ENCODE measurements at places on chromosomes 2 and 18. TPM values are rescaled to one million over a fixed set of nuclear protein-coding genes. Genes with fewer than 3 reads are reported as not detected.

Gene DSC1
- total RNA-seq = not detected

Gene NAT8
- not detected for total RNA-seq

Gene CIB4
- not detected for total RNA-seq

Gene KANSL1L
- 2.3 TPM for total RNA-seq

Gene NCKAP5
- 3.2 TPM for total RNA-seq

Gene RAB27B
- 13.2 TPM for total RNA-seq

Gene CRYGC
- not detected for total RNA-seq

Gene ARL4C
- total RNA-seq = 21.7 TPM

Gene TUBA4B
- total RNA-seq = not detected

Gene CNRIP1
- total RNA-seq = 11.6 TPM

DNA sequence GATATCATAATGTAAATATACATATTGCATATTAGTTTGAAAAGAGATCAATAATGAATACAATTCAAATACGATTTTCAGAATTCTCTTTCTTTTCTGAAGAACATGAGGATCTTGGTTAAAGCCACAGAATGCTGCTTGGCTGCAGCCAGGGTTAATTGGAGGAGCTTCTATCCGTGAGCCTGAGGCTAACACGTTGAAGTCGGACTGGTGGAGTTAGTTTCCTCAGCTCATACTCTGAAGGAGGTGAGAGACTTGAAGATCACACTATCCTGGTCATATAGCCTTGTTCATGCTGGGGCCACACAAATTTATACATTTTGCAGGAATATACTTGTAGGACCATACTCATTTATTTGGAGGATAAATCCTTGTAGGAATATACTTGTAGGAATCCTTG lies 335.8 kb downstream of the TRIB2 start:
- no peak overlapping the region for H3K4me3 ChIP-seq
- 0 out of 2 replicates have a peak, but pooled peaks cover 6% of the 10 kb centered on the region for H3K27me3 ChIP-seq
- no peaks in the 10 kb centered on the region for H3K36me3 ChIP-seq

DNA sequence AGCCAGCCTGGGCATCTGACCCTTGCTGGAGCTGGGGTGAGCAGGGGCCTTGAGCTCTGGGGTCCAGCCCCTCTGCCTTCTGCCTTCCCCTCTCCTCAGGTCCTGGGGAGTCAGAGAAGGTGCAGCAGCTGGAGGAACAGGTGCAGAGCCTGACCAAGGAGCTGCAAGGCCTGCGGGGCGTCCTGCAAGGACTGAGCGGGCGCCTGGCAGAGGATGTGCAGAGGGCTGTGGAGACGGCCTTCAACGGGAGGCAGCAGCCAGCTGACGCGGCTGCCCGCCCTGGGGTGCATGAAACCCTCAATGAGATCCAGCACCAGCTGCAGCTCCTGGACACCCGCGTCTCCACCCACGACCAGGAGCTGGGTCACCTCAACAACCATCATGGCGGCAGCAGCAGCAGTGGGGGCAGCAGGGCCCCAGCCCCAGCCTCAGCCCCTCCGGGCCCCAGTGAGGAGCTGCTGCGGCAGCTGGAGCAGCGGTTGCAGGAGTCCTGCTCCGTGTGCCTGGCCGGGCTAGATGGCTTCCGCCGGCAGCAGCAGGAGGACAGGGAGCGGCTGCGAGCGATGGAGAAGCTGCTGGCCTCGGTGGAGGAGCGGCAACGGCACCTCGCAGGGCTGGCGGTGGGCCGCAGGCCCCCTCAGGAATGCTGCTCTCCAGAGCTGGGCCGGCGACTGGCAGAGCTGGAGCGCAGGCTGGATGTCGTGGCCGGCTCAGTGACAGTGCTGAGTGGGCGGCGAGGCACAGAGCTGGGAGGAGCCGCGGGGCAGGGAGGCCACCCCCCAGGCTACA lies 3.8 kb downstream of the EMILIN1 start:
- no peak overlapping the region for H3K4me3 ChIP-seq
- no peaks in the 10 kb centered on the region for H3K27me3 ChIP-seq
- H3K27ac ChIP-seq = no peak overlapping the region
- no peak for DNase-seq

DNA sequence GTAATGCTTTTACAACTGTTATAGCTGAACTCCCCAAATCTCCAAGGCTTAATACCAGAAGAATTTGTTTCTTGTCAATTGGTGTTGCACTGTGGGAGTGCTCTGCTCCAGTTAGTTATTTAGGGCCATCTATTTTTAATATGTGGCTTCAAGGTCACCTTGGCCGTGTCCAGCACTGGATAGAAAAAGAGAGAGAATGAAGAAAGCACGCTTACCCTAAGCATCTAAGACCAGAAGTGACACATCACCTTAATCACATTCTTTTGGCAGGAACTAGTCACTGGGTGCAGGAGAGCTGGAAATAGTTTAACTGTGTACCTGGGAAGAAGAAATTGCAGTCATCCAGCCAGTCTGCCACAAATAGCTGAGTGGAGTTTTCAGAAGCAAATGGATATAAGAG lies 78.8 kb downstream of the VWC2L start:
- H3K36me3 ChIP-seq = no peaks in the 10 kb centered on the region
- no peak overlapping the region for H3K4me3 ChIP-seq
- DNase-seq = peak; percentile 19
- H3K27me3 ChIP-seq = no peaks in the 10 kb centered on the region
- no peak overlapping the region for H3K27ac ChIP-seq
- H3K4me1 ChIP-seq = no peaks in the 10 kb centered on the region

- no peak overlapping the region for H3K4me3 ChIP-seq
- H3K27ac ChIP-seq = no peak overlapping the region
Measured at GRCh38 chr2:75416420-75417342, 144.1 kb downstream of the EVA1A start.

- no peaks in the 10 kb centered on the region for H3K36me3 ChIP-seq
- no peaks in the 10 kb centered on the region for H3K4me1 ChIP-seq
- H3K27ac ChIP-seq = no peak overlapping the region
- 0 out of 2 replicates have a peak, but pooled peaks cover 6% of the 10 kb centered on the region for H3K27me3 ChIP-seq
- no peak for DNase-seq
Measured at GRCh38 chr18:71189581-71189980, 900.7 kb downstream of the SOCS6 start.

- H3K36me3 ChIP-seq = peaks cover 11% of the 10 kb centered on the region
- DNase-seq = no peak
- no peak overlapping the region for H3K4me3 ChIP-seq
- H3K4me1 ChIP-seq = peaks cover 19% of the 10 kb centered on the region
- H3K27ac ChIP-seq = no peak overlapping the region
Measured at GRCh38 chr2:85394976-85395375, 15.2 kb downstream of the CAPG start.

GRCh38 chr2:44941551-44942234 lies at the start of gene SIX3:
Gene SIX3 (plus strand): TSS chr2:44941702. CDS start chr2:44942105, 403 bp downstream.
- no peaks in the 10 kb centered on the region for H3K36me3 ChIP-seq
- peak within 1 kb of the TSS; percentile 89 for H3K4me3 ChIP-seq
- peak; percentile 74 for DNase-seq
- peaks cover 3% of the 10 kb centered on the region for H3K4me1 ChIP-seq
- no peak within 1 kb of the TSS for H3K27ac ChIP-seq
- H3K27me3 ChIP-seq = no peaks in the 10 kb centered on the region

DNA sequence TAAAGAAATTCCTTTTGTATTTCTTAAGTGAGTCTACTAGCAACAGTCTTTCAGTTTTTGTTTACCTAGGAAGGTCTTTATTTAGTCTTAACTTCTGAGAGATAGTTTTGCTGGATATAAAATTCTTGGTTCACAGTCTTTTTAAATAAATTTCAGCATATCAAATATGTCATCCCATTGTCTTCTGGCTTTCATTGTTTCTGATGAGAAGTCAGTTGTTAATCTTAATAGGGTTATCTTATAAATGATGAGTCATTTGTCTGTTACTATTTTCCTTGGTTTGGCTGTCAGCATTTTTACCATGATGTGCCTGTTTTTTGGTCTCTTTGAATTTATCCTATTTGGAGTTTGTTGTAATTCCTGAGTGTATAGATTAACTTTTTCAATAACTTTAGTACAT lies 129.3 kb downstream of the FAM210A start:
- H3K27ac ChIP-seq = no peak overlapping the region
- H3K4me3 ChIP-seq = no peak overlapping the region
- H3K4me1 ChIP-seq = no peaks in the 10 kb centered on the region
- DNase-seq = no peak
- no peaks in the 10 kb centered on the region for H3K36me3 ChIP-seq

DNA sequence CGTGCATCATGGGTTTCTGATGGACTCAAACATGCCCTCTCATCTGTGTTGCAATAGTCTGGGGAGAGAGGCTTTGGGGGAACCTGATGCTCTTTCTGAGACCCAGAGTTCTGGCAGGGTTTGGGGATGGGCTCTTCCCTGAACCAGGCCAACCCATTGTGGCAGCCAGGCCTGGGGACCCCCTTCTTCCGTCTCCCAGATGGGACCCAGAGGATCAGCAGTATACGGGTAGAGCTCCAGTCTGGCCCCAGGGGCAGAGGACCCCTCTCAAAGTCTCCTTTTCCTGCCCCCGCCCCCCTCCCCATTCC lies 333.7 kb downstream of the DYSF start:
- no peaks in the 10 kb centered on the region for H3K36me3 ChIP-seq
- H3K4me1 ChIP-seq = peaks cover 47% of the 10 kb centered on the region
- H3K27ac ChIP-seq = no peak overlapping the region
- no peaks in the 10 kb centered on the region for H3K27me3 ChIP-seq

DNA sequence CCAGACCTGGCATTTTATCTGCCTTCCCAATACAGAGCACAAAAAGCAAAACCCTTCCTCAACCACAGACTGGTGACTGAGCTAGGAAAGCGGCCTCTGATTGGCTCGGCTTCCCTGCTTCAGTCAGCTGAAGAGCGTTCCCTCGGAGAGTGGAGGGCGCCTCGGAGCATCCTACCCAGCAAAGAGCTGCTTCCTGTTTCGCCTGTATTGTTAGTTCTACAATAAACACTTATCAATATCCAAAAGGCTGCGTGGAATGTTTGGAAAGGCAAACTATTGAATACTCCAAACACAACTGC lies 125.0 kb downstream of the CACNB4 start:
- no peaks in the 10 kb centered on the region for H3K36me3 ChIP-seq
- H3K4me3 ChIP-seq = no peak overlapping the region
- H3K27me3 ChIP-seq = peaks cover 99% of the 10 kb centered on the region
- no peaks in the 10 kb centered on the region for H3K4me1 ChIP-seq
- H3K27ac ChIP-seq = no peak overlapping the region

DNA sequence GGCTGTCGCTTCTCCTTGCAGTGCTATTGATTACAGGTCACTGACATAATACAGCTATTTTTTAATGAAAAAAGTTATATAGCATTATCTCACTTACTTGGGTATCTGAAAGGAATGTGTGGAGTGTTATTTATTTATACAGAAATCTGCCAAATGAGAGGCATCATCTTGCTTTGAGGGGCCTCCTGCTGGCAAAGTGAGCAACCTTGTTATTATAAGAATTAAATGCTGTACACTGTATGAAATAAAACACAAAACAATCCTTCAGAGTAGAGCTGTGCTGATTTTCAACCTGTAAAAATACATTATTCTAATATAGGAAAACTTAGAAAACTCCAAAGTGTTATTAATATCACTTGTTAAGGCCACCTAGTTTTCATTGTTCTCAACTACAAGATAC lies 20.9 kb downstream of the ERBB4 start:
- H3K4me1 ChIP-seq = no peaks in the 10 kb centered on the region
- no peak for DNase-seq
- H3K4me3 ChIP-seq = no peak overlapping the region
- no peaks in the 10 kb centered on the region for H3K27me3 ChIP-seq
- H3K27ac ChIP-seq = no peak overlapping the region
- no peaks in the 10 kb centered on the region for H3K36me3 ChIP-seq

GRCh38 chr18:11985586-11985985 lies 4.3 kb downstream of the IMPA2 start:
- no peaks in the 10 kb centered on the region for H3K36me3 ChIP-seq
- H3K27me3 ChIP-seq = no peaks in the 10 kb centered on the region
- no peak for DNase-seq
- peaks cover 17% of the 10 kb centered on the region for H3K4me1 ChIP-seq

GRCh38 chr2:138777996-138778395 lies 2.2 kb downstream of the NXPH2 start:
- H3K27me3 ChIP-seq = peaks cover 70% of the 10 kb centered on the region
- no peak overlapping the region for H3K4me3 ChIP-seq
- no peaks in the 10 kb centered on the region for H3K36me3 ChIP-seq
- H3K4me1 ChIP-seq = no peaks in the 10 kb centered on the region

GRCh38 chr2:67790622-67791021 lies 272.2 kb downstream of the C1D start:
- no peak overlapping the region for H3K4me3 ChIP-seq
- H3K27ac ChIP-seq = peak overlapping the region; percentile 11
- DNase-seq = peak; percentile 75
- no peaks in the 10 kb centered on the region for H3K36me3 ChIP-seq
- peaks cover 12% of the 10 kb centered on the region for H3K4me1 ChIP-seq

- H3K4me1 ChIP-seq = no peaks in the 10 kb centered on the region
- H3K4me3 ChIP-seq = no peak overlapping the region
- DNase-seq = no peak
- H3K36me3 ChIP-seq = peaks cover 4% of the 10 kb centered on the region
Measured at GRCh38 chr2:102387763-102388546, 32.4 kb downstream of the IL18R1 start.

- no peak overlapping the region for H3K27ac ChIP-seq
- DNase-seq = no peak
- H3K36me3 ChIP-seq = no peaks in the 10 kb centered on the region
Measured at GRCh38 chr18:61006687-61007224, 326.5 kb upstream of the CDH20 start.

- no peaks in the 10 kb centered on the region for H3K27me3 ChIP-seq
- H3K4me3 ChIP-seq = peak overlapping the region; percentile 52
- H3K27ac ChIP-seq = no peak overlapping the region
- H3K36me3 ChIP-seq = no peaks in the 10 kb centered on the region
Measured at GRCh38 chr2:176129813-176130146, 275 bp downstream of the HOXD8 start.

DNA sequence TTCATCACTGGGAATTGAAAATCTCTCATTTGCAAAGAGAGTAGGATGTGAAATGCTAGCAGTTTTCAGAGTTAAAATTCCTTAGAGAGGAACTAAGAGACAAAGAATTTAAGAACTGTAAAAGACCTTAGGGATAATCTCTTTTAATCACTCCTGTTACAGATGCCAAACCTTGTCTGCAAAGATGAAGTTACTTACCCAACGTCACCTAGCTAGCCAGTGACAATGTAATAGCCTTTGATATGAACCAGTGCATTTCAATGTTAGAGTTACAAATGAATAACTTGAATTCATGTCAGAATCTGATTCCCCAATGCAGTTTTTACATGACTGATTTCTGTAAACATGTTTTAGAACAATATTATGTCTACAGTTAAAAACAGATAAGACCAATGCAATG lies 190.1 kb downstream of the LRP1B start:
- H3K4me3 ChIP-seq = no peak overlapping the region
- no peak overlapping the region for H3K27ac ChIP-seq
- no peaks in the 10 kb centered on the region for H3K27me3 ChIP-seq

Data from PC-3 (cell line).